ENCODE measurements at places on chromosomes 5 and 9.
A peak's percentile ranks its signal among the peaks of the same experiment; 100 is the strongest.

GRCh38 chr9:98795970-98796363, 388 bp downstream of the ANKS6 start:
- DNase-seq = no peak

GRCh38 chr5:145990170-145990569, 53.8 kb downstream of the SH3RF2 start:
- DNase-seq = no peak

DNA sequence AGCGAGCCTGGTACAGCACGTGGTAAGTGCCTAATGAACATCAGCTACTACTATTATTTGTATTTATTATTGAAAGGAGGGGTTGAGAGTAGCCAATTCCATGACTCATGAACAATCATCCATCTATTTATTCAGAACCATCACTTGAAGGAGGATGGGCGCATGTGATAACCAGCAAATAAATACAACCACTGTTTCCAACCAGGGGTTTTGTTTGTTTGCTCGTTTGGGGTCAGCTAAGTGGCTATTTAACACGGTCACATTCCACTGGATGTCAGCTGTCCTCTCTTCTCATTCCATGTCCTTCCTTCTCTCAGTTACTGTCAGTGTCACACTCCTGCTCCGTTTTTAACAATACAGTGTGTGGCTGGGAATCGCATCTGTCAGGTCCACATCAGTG, 8.6 kb downstream of the RAPGEF1 start:
- no peak for DNase-seq

GRCh38 chr9:15293804-15294316, 13.2 kb downstream of the TTC39B start:
- DNase-seq = no peak

- DNase-seq = no peak
These were observed 38.8 kb upstream of the ARSB start for GRCh38 chr5:79023947-79024346.

DNA sequence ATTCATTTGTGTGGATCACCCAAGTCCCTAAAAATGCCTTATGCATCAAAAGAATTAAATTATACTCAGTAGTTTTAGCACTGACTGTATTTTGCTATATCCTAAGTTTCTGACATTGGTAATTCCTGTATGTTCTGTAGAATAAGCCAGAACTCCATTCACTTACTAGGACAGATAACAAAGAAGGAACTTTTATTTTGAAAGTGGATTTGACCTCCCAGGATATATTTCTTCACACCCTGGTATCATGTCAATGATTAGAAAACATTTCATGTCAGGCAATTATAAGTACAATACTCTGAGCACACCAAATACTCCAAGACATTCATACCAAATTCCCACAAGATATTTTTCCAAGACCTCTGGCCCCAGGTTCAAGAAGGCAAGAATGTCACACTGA, 28.7 kb upstream of the MYOT start:
- no peak for DNase-seq

DNA sequence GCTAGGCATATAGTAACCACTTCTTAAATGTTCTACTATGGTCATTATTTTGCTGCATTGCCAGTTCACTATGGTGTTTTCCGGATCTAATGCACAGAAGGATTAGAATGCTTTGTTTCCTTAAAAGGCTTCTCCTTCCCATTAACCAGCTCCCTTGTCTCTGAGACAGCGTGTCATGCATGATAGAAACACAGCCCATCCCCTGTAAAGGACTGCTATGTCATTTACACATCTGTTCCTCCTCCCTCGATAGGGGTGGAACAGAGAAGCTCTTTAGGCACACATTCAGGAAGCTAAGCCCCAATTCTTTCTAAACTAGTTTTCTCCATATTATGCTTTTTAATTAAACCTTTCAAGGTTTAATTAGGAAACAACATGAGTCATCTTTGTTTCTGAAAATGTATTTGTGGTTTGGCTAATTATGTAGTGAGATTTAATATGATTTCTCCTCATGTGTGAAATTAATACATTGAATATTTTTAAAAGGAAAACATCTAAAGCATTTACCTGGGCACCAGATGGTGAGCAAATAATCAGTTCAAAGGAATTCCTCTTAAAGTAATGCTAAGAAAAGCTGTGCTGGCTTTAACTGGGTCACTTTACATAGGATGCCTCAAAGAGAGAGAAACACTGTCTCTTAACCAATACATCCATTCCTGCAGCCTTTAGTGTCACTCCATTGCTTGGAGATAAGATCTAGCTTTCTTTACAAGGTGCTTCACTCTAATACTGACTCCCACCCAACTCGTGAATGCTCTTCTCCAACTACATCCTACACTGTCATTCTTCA, 133.3 kb upstream of the PPP1R2B start:
- DNase-seq = no peak

DNA sequence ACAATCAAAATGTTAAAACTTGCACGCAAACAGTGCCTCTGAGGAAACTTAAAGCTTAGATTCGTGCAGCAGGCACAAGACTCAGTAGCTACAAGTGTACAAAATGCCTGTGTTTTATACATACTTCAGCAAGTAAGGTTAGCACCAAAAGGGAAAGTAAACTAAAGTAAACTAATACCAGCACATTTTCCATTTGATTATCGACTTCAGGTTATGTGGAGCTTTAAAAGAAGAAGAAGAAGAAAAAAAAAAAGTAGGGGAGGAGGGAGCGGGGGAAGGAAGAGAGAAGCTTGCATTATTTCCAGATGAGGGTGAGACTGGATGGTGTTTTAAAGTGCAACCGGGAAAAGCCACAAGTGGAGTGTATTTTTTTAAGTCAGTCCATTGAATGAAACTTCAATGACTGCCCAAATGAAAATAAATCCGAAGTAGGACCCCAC, 596 bp upstream of the ADAMTS6 start:
- DNase-seq = no peak

DNA sequence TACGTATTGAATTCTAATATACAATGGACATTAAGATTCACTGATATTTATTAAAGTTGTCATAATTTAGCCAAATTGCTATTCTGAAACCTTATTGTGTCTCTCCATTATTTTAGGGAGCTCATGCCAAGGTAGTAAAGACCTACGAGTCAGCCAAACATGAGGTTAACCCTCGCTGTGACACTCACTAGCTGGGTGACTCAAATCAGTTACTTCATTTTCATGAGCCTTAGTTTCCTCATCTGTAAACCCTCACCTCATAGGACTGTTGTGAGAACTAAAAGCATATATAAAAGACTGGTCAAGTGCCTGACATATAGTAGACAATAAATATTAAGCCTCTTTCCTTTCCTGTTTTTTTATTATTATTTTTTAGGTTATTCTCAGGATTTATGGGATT, 44.0 kb upstream of the PCA3 start:
- DNase-seq = no peak

DNA sequence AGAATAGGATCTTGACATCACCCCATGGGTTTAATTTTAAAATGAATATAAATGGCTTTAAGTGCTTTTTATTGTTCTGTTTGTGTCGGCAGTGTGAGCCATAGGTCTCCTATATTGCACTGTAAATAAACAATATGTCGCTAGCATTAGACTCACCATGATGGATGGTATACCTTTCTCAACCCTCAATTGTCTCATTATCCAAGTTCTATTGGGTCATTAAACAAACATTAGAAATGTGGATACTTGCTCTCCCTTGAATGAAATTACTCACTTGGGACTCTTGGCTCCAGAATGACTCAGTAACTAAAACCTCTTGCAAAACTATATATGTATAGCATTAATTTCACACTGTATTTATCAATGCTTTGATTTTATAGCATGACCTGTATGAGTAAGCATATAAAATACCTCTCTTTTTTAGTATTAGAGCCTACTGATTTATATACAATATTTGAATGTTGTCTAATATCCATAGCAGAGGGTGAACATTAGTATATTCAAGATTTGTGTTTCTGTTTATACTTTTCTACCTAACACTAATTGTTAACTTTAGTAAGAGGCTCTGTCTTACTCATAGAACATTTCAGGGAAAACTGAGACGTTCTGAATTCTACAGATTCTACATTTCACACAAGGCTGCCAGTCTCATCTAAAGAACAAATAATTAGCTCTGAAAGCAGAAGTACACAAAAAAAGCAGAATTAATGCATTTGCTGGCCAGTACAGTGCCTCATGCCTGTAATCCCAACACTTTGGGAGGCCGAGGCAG, 303.8 kb upstream of the PRR16 start:
- peak; percentile 53 for DNase-seq

- no peak for DNase-seq
These were observed 5.0 kb upstream of the NIPAL4 start for GRCh38 chr5:157455057-157455456.

- peak; percentile 31 for DNase-seq
These were observed 90.9 kb upstream of the BOD1 start for GRCh38 chr5:173707392-173707791.

DNA sequence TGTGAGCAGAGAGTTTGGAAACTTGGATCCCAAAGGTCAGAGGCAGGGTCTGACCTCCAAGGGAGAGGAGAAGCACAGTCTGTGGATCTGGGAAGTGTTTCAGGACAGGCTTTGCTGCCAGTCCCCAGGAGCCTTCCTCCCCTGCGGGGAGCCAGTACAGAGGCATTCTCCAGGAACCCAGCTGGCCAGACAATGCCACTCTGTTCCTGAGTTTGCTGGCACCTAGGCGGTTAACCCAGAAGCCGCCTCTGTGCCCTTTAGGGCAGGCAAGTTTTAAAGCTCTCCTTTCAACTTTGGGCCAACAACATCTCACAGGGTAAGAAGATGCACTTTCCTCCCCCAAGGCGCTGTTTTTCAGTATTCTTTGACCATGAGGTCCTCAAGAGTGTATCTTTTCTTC, 37.0 kb upstream of the FGF1 start:
- DNase-seq = no peak

DNA sequence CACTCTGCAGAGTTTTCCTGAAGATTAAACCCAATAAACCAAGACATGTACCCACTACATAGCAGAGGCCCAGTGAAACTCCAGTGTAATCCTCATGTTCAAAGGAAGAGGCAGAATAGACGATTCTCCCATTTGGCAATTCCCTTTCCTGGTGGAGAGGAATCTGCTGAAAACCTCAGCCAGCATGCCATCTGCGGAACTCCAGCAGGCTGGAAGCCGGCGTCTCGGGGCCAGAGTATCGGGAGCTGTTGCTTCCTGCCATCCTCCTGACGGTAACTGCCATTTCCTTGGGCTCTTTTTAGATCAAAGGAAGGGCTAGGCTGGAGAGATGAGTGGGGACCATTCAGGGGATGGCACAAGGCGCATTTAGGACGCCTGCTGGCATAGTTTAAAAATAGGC, 20.5 kb downstream of the NEURL1B start:
- no peak for DNase-seq

- DNase-seq = no peak
These were observed 5.1 kb upstream of the RALGDS start for GRCh38 chr9:133125941-133126696.

Measured in HS-5 (cell line).